ENCODE measurements at places on chromosomes 4 and X. TPM values are rescaled to one million over a fixed set of nuclear protein-coding genes. Genes with fewer than 3 reads are reported as not detected.

- no peaks in the 10 kb centered on the region for H3K27me3 ChIP-seq
- H3K27ac ChIP-seq = no peak overlapping the region
- H3K4me3 ChIP-seq = no peak overlapping the region
- no peak for DNase-seq
- no peaks in the 10 kb centered on the region for H3K36me3 ChIP-seq
These were observed 19.0 kb upstream of the GPC4 start for GRCh38 chrX:133434197-133434820.

DNA sequence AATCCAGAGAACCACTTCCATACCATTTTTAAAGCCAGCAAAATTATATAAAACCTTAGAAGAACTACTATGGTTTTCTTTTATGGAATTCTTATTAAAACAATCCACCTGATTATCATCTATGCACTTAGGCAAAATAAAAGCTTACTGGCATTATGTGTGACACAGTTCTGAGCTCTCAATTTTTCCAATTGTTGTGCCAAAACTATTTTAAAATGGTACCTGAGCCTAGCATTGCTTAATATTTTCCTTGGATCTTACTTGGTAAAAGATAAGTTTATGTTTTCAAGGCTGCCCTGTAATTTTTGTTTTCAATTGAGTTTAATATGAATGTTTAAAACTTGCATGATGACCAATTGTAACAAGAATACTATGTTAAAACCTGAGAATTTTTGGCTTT lies 201.3 kb downstream of the MAD2L1 start:
- no peak overlapping the region for H3K4me3 ChIP-seq
- no peaks in the 10 kb centered on the region for H3K4me1 ChIP-seq
- no peak overlapping the region for H3K27ac ChIP-seq
- DNase-seq = no peak
- H3K27me3 ChIP-seq = no peaks in the 10 kb centered on the region

DNA sequence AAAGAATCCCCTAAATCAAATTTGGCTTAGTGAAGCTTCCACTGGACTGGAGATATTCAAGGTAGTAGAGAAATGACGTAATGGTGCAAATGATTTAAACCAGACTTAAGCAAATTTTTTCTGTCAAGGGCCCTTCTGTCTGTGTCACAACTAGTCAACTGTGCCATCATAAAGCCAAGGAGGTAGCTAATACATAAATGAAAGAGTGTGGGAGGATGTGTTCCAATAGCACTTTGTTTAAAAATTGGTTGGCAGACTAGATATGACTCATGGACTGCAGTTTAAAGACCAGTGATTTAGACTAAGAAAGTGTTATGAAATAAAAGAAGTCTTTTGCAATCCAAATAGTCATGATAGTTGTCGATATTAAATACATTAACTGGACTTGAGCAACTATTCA lies 24.3 kb upstream of the TEX13C start:
- no peaks in the 10 kb centered on the region for H3K27me3 ChIP-seq
- DNase-seq = no peak
- no peak overlapping the region for H3K27ac ChIP-seq

DNA sequence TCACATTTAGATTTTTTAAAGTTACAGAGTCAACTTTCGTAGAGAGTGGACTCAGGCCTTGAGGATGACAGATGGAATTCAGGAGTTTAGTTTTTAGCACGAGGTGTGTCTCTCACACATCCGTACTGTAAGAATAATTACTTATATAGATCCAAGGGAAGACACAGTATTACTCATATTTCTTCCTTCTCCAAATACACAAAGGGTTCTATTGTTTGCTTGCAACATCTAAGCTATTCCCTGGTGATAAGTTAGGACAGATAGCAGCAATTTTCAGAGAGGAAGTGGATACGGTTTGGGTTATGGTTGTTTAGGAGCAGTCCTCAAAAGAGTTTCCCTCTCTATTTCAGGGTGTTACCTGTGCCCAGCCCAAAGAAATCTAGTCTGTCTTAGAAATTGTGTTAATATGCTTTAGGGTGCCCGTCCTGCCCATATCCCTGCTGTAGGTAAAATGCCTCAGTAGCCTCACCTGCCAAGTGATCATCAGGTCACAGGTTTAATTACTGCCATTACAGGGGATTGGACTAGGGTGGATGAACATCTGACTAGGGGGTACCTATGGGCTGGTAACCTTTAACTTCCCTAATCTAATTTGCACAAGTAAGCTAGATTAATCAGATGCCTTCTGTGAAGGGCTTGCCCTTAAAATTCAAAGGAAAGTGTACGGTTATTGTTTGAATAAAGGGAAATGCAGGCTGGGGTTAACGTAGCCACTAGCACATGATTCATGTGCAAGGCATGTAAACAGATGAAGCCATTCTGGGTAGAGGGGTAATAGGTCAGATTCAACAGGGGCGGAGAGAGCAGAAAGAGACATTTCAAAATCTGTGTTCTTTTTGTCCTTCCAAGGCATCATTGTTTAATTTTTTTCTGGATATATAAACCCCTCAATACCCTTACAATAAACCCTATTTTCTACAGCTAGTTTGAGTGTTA lies 8.7 kb upstream of the PPP3CA start:
- no peak for DNase-seq
- H3K4me3 ChIP-seq = no peak overlapping the region
- H3K36me3 ChIP-seq = no peaks in the 10 kb centered on the region
- H3K27me3 ChIP-seq = no peaks in the 10 kb centered on the region
- H3K27ac ChIP-seq = no peak overlapping the region

GRCh38 chrX:69493193-69493592 lies 10.9 kb upstream of the NALF2 start:
- no peak overlapping the region for H3K27ac ChIP-seq
- H3K4me3 ChIP-seq = no peak overlapping the region
- peak; percentile 17 for DNase-seq
- H3K36me3 ChIP-seq = no peaks in the 10 kb centered on the region

GRCh38 chr4:48011722-48012121 lies 4.8 kb downstream of the CNGA1 start:
- no peak for DNase-seq
- H3K4me1 ChIP-seq = no peaks in the 10 kb centered on the region
- no peaks in the 10 kb centered on the region for H3K36me3 ChIP-seq
- H3K4me3 ChIP-seq = no peak overlapping the region

Gene ZNF711
- total RNA-seq = 1.1 TPM

GRCh38 chr4:109472343-109472761 lies 38.7 kb downstream of the SEC24B start:
- no peaks in the 10 kb centered on the region for H3K27me3 ChIP-seq
- DNase-seq = no peak
- H3K4me1 ChIP-seq = no peaks in the 10 kb centered on the region

- H3K4me3 ChIP-seq = no peak overlapping the region
- no peaks in the 10 kb centered on the region for H3K4me1 ChIP-seq
- peaks cover 79% of the 10 kb centered on the region for H3K36me3 ChIP-seq
- H3K27ac ChIP-seq = no peak overlapping the region
These were observed 14.3 kb upstream of the UBA1 start for GRCh38 chrX:47179221-47179927.

GRCh38 chr4:11469650-11470437 lies 41.1 kb upstream of the HS3ST1 start:
- H3K27me3 ChIP-seq = no peaks in the 10 kb centered on the region
- no peak overlapping the region for H3K4me3 ChIP-seq
- DNase-seq = no peak
- H3K27ac ChIP-seq = peak overlapping the region; percentile 67
- H3K4me1 ChIP-seq = peaks cover 25% of the 10 kb centered on the region

DNA sequence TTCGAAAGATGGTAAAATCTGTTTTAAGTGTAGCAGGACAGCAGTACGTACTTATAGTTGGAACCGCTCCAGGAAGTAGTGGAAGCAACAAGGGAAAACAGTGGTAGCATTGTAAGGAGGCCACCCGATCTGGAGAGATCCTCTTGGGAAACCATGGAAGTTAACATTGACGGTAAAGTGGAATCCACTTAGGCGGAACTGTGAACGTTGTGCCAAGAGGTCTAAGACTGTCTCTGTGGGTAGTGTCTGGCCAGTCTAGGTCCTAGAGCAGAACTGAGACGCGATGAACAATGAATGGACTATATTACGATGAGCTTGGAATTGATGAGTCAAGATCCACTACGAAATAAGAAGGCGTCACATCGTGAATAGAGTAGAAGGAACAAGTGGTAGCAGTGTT lies 124.0 kb downstream of the TENM3 start:
- H3K4me1 ChIP-seq = no peaks in the 10 kb centered on the region
- no peak overlapping the region for H3K4me3 ChIP-seq
- no peak overlapping the region for H3K27ac ChIP-seq
- H3K36me3 ChIP-seq = no peaks in the 10 kb centered on the region
- DNase-seq = no peak

- no peak overlapping the region for H3K4me3 ChIP-seq
- no peaks in the 10 kb centered on the region for H3K27me3 ChIP-seq
- peaks cover 7% of the 10 kb centered on the region for H3K4me1 ChIP-seq
- no peak for DNase-seq
- no peaks in the 10 kb centered on the region for H3K36me3 ChIP-seq
- no peak overlapping the region for H3K27ac ChIP-seq
These were observed 1.6 kb downstream of the ANKRD50 start for GRCh38 chr4:124710911-124711310.

Gene GPR50
- total RNA-seq = not detected

- DNase-seq = no peak
- no peaks in the 10 kb centered on the region for H3K36me3 ChIP-seq
- H3K4me1 ChIP-seq = no peaks in the 10 kb centered on the region
- H3K4me3 ChIP-seq = no peak overlapping the region
- no peak overlapping the region for H3K27ac ChIP-seq
- no peaks in the 10 kb centered on the region for H3K27me3 ChIP-seq
These were observed 251.6 kb downstream of the QDPR start for GRCh38 chr4:17260166-17260907.

DNA sequence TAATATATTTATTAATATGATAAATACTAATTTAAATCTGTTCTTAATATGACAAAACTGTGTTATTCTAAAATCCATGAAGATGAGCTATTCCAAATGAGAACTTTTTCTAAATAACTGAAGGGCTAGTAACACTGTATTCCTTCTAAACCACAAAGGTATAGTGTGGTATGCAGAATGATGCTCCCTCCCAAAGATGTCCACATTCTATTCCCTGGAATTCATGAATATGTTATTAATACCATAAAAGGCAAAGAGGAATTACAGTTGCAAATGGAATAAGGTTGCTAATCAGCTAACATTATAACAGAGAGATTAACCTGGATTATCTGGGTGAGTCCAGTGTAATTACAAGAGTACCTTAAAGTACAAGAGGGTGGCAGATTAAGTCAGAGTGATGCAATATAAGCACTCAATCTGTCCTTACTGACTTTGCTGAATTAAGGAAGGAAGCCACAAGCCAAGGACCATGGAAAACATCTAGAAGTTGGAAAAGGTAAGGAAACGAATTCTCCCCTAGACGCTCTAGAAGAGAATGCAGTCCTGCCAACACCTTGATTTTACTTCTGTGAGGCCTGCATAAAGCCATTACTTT lies 20.7 kb upstream of the MAB21L2 start:
- DNase-seq = no peak
- no peaks in the 10 kb centered on the region for H3K36me3 ChIP-seq
- H3K4me3 ChIP-seq = no peak overlapping the region
- H3K27me3 ChIP-seq = no peaks in the 10 kb centered on the region
- H3K27ac ChIP-seq = no peak overlapping the region

Gene LINC00632
- 9.5 TPM for total RNA-seq

GRCh38 chr4:121800638-121800960 lies 524 bp upstream of the EXOSC9 start:
- H3K27me3 ChIP-seq = no peaks in the 10 kb centered on the region
- peak overlapping the region; percentile 92 for H3K4me3 ChIP-seq
- DNase-seq = no peak
- peaks cover 7% of the 10 kb centered on the region for H3K36me3 ChIP-seq
- H3K27ac ChIP-seq = peak overlapping the region; percentile 93

- no peak overlapping the region for H3K4me3 ChIP-seq
- no peak overlapping the region for H3K27ac ChIP-seq
- DNase-seq = no peak
- peaks cover 30% of the 10 kb centered on the region for H3K36me3 ChIP-seq
- no peaks in the 10 kb centered on the region for H3K27me3 ChIP-seq
These were observed 56.3 kb downstream of the SHISA3 start for GRCh38 chr4:42453612-42454011.

DNA sequence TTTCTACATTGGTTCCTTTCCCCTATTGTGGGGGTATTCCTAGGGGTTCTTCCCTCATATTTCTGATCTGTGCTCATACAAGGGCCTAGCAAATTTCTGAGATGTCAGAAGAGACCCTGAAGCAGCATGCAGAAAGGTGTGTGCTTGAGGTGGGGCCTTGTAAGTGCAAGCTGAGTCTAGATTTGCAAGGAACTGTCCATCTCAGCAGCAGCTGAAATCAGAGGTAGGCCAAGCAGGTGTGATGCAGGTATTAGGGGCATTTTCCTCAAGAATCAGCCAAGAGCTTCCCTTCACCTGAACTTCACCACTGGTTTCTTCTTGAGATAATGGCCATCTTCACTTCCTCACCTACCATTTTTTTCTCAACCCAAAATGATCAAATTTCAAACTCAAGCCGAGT lies 45.1 kb downstream of the ASB9 start:
- DNase-seq = no peak
- H3K4me1 ChIP-seq = no peaks in the 10 kb centered on the region
- no peak overlapping the region for H3K4me3 ChIP-seq

GRCh38 chrX:119194621-119195020 lies 41.5 kb upstream of the PGRMC1 start:
- no peak for DNase-seq
- H3K4me1 ChIP-seq = no peaks in the 10 kb centered on the region
- H3K27ac ChIP-seq = no peak overlapping the region
- H3K4me3 ChIP-seq = no peak overlapping the region
- H3K27me3 ChIP-seq = no peaks in the 10 kb centered on the region

Gene ATOH1
- total RNA-seq = not detected

DNA sequence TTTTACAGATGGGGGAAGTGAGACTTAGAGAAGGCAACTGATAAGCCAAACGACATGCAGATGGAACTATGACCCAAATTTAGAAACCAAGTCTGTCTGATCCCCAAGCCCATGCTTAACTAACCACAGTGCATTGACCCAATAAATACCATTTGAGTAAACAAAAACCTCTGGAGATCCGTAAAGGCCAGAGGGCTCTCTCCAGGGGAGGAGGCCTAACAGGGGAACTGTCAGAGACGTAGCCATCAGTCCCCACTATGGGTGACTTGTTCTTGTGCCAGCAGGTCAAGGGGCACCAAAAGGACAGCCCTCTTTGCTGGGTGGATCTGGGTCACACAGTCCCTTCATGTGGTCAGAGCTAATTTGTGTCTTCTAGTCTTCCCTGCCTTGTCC lies 420.2 kb downstream of the BCOR start:
- H3K4me3 ChIP-seq = no peak overlapping the region
- no peak for DNase-seq
- no peaks in the 10 kb centered on the region for H3K36me3 ChIP-seq
- H3K27ac ChIP-seq = no peak overlapping the region

- H3K27ac ChIP-seq = no peak overlapping the region
- no peak overlapping the region for H3K4me3 ChIP-seq
- no peak for DNase-seq
- H3K36me3 ChIP-seq = no peaks in the 10 kb centered on the region
These were observed 2.1 kb upstream of the ADH5 start for GRCh38 chr4:99090481-99091215.

- no peaks in the 10 kb centered on the region for H3K36me3 ChIP-seq
- no peak overlapping the region for H3K27ac ChIP-seq
- DNase-seq = no peak
These were observed 195.2 kb upstream of the ANXA10 start for GRCh38 chr4:167897116-167897515.

- no peaks in the 10 kb centered on the region for H3K27me3 ChIP-seq
- no peak overlapping the region for H3K4me3 ChIP-seq
- H3K4me1 ChIP-seq = no peaks in the 10 kb centered on the region
- no peak for DNase-seq
These were observed 105.5 kb upstream of the NEIL3 start for GRCh38 chr4:177204126-177204525.

- peaks cover 8% of the 10 kb centered on the region for H3K4me1 ChIP-seq
- H3K4me3 ChIP-seq = no peak overlapping the region
- no peaks in the 10 kb centered on the region for H3K27me3 ChIP-seq
- H3K36me3 ChIP-seq = no peaks in the 10 kb centered on the region
- DNase-seq = no peak
These were observed 3.3 kb upstream of the TAPT1 start for GRCh38 chr4:16229604-16230003.
